ENCODE measurements at places on chromosomes 16 and 17.
A peak's percentile ranks its signal among the peaks of the same experiment; 100 is the strongest.

DNA sequence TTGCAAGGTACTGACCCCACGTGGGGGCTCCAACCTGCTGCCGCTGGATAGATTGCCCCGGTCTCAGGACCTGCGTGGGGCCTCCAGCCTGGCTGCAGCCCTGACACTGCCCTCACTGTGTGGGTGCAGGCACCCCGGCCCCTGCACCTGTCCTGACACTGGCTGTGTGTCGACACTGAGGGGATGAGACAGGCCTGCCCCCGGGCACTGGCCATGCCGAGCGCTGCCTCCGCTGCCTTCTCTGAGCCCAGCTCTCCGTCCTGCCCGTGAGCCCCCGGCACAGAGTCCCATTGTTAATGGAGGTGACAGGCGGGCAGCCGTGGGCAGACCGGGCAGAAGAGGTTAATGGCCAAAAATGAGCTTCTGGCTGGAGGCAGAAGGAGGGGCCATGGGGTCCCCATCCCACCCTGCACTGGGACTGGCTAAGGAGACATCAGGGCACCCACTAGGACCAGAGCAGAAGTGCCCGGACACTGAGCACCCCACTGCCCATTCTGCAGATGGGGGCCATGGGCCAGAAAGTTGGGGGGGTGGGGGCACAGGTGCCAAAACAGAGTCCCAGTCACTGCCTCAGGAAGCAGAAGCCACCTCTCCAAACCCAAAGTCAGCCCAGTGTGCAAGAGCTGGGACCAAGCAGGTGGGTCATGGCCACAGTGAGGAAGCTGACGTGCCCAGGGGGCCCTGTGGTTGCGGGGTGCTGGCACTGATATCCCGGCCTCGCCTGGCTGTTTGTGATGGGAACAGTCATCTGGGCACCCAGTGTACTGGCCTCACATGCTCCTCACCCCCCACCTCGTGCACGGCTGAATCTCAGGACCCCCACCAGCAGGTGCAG is 2.5 kb upstream of the PRR35 start:
- DNase-seq: no peak

GRCh38 chr16:80997139-80997798 is 9.4 kb downstream of the CMC2 start:
- DNase-seq: no peak

- DNase-seq: no peak
Observed at GRCh38 chr16:85649411-85650134, 36.5 kb downstream of the GSE1 start.

DNA sequence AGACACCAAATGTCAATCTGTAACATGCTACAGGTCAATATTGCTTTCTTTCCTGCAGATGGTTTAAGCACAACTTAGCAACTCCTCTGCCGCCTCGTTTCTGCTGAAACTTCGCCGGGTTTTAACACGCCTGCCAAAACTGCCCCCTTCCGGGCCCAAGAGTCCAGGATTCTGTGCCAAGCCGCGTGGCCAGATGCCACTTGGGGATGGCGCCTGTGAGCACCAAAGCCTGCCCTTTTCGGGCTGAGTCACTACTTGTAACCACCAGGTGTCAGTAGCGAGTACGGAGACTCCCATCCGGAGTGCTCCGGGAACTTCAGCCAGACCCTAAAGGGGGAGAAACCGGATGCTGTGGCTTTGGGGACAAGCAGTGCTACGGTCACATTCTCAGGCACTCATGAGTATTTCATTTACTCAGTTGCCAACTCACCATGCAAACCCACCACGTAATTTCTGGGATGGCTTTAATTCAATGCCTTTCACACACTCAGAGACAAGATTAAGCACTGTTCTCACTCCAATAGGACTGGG is 7.8 kb downstream of the PMP22 start:
- DNase-seq: peak; percentile 75

DNA sequence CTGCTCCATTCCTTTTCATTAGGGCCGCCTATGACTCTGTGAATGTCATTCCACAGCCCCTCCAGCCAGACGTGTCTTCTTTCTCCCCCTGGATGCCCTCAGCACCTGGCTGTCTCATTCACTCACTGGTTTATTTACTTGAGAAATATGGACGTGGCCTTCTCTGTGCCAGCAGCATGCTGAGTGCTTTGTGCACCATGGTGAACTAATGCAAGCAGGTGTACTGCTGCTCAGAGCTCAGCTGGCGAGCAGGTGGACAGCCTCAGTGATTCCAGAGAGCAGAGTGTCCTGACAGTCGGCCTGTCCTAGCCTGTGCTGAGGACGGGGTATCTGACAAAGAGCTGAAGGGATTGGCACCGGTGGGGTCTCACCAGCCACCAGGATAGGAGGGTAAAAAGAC is 96.7 kb downstream of the GNAO1 start:
- DNase-seq: no peak

GRCh38 chr17:42744283-42744805 is 496 bp downstream of the EZH1 start:
- DNase-seq: peak; percentile 89

GRCh38 chr16:70473446-70474319 is 19.3 kb downstream of the FCSK start:
- no peak for DNase-seq

- no peak for DNase-seq
Observed at GRCh38 chr16:4987580-4988374, 29.6 kb downstream of the SEC14L5 start.

GRCh38 chr17:58193641-58194255 is 1.2 kb downstream of the EPX start:
- DNase-seq: no peak

DNA sequence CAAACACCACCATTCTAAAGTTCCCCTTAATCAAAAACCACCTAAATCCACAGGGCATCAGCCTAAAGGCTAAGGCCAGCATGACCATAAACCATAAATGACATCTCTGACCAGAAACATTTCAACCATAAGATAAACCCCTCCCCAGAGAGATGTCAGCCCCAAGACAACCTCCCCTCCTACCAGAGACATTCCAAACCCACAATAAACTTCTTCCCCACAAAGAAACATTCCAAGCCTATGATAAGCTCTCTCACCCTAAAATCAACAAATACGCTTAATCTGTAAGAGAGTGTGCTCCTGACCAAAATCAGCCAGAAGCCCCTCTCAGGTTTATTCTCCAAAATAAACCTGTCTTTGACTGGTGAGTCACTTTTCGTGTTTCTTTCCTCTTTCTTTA is 54.8 kb downstream of the SLFN5 start:
- no peak for DNase-seq

DNA sequence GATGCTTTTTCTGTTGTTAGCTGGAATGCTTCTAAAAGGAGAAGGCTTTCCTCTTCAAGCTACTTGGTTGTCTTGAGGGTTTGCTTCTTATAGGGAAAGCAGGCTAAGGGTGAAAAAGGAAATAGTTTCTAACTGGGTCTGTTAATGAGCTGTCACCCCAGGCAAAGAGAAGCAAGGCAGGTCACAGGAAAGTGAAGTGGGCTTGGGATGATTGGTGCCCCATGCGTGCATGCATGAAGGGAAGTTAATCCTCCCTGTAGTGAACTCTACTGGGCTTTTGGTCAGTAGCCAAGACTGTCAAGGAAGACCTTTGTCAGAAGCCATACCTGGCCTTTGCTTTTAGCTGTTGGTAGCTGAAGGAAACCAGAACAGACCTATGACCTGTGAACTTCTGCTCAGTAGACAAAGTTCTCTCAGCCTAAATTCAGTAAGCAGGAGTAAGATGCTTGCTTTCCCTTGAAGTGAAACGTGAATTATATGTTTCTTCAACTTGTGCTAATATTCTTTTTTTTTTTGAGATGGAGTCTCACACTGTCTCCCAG is 16.5 kb downstream of the TENT4B start:
- no peak for DNase-seq

- no peak for DNase-seq
Observed at GRCh38 chr17:4407851-4408250, 25.9 kb upstream of the SPNS3 start.

- no peak for DNase-seq
Observed at GRCh38 chr17:34398990-34399389, 36.0 kb upstream of the CCL1 start.

DNA sequence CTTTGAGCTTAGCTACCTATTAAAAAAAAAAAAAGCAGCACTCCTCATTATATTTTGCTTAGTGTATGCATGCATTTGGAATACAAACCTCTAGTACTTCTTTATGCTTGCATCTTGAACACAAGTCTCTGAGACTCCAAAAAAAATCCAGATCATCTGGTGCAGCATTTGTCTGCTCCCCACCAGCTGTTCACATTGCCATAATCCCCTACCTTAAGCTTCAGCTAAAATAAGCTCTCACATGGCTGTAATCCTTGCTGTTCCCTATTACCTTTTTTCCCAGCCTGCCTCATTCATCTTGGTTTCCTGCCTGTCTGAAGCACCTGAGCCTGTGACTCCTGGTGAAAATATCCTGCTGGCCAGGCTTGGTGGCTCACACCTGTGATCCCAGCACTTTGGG is 7.5 kb upstream of the NFATC2IP start:
- no peak for DNase-seq

DNA sequence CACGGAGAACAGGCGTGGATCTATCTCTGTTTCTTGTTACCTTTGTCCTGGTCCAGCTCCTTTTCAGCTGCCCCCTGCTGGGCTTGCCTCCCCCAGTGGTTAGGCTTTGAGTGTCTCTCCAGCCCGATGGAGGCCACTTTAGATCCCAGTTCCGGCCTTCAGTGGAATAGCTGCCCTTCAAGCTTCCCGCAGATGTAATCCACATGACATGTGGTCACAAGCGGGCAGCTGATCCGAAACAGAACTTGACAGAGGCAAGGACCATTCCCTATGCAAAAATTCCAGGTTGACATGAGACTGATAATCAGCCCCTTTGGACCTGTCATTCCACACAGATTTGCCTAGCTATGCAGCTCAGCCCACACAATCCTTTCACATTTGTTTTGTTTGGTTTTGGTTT is 40.6 kb upstream of the AQP8 start:
- DNase-seq: no peak

- no peak for DNase-seq
Observed at GRCh38 chr16:21267298-21267697, 10.8 kb downstream of the CRYM start.

GRCh38 chr17:32345951-32346600 is 3.9 kb upstream of the ZNF207 start:
- DNase-seq: no peak

DNA sequence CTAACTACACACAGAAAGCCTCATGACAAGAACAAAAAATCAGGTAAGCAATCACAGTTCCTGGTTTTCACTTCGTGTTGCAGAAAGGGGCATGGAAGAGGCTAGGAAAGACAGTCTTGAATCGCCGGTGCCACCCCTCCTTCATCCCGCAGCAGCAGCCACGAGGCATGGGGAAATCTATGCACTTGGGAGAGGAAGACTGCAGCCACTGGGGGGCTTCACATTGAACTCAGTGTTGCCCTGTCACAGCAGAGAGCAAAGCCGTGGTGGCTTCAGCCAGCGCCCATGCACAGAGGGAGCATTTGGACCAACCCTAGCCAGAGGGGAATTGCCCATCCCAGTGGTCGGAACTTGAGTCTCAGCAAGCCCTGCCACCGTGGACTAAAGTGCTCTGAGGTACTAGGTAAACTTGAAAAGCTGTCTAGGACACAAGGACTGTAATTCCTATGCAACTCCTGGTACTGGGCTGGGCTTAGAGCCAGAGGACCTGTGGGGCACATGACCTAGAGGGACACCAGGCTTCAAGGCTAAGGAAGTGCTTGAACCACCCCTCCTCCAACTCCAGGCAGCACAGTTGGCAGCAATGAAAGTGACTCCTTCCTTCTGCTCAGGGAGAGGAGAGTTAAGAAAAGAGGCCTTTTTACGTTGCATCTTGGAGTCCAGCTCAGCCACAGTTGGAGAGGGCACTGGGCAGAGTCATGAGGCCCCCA is 35.2 kb upstream of the ATP2C2 start:
- DNase-seq: no peak

GRCh38 chr16:78760611-78761010 is 661.2 kb downstream of the WWOX start:
- DNase-seq: no peak

GRCh38 chr16:14241631-14242030 is 170.5 kb downstream of the MRTFB start:
- DNase-seq: no peak

DNA sequence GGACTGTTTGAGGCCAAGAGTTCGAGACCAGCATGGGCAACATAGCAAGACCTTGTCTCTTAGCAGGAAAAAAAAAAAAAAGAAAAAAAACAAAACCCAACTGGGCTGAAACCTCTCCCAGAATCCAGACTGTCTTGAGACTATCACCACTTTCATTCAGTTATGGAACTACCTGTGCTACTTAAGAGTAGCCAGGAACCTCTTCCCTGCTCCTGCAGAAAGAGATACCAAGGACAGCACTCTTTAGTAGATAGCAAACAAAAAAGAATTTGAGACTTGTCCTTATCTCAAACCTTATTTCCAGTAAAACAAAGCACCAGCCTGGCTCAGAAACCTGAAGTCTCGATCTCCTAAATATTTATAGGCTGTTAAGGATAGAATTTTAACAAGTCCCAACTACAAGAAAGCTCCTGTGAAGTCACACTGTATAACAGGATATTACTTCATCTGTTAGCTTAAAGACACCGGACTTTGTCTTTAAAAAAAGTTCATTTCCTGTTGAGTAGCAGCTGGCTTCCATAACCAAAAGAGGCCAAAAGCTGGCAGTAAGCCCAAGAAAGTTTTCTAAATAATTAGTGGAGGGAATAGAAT is 5.1 kb downstream of the CDR2 start:
- DNase-seq: no peak

GRCh38 chr16:29306201-29306600 is 100.3 kb downstream of the NPIPB11 start:
- no peak for DNase-seq

DNA sequence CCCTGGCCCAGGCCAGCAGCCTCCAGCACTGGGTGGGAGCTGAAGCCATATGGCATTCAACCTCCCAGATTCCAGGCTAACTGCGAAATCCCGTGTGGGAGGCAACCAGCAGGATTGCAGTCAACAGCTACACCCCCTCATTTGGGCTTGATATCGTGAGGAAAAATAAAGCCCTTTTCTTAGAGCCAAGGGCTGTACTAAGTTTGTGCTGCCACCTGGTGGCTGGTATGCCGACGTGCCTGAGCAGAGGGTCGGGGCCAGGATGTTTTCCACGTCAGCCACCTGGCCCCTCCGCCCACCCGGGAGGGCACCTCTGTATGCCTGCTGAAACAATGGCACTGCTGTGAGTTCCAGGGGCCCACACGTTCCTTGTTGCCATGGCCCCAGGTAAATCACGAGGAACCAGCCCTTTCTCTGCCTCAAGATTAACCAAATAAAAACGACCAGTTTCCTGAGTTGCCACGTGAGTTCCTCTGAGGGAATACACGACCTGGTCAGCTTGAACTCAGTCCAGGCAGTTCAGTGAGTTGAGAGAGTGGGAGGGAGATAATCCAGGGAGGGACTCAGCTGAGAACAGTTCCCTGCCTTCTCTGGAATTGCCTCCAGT is 9.0 kb downstream of the TMEM98 start:
- peak; percentile 82 for DNase-seq

- DNase-seq: no peak
Observed at GRCh38 chr16:80210787-80211186, 330.0 kb upstream of the DYNLRB2 start.

GRCh38 chr16:62137996-62138395 is 101.8 kb upstream of the CDH8 start:
- no peak for DNase-seq

- DNase-seq: no peak
Observed at GRCh38 chr16:65066651-65067050, 55.2 kb downstream of the CDH11 start.
